ENCODE measurements at places on chromosomes 3 and 15. TPM values are rescaled to one million over a fixed set of nuclear protein-coding genes. Genes with fewer than 3 reads are reported as not detected.
A peak's percentile ranks its signal among the peaks of the same experiment; 100 is the strongest.

DNA sequence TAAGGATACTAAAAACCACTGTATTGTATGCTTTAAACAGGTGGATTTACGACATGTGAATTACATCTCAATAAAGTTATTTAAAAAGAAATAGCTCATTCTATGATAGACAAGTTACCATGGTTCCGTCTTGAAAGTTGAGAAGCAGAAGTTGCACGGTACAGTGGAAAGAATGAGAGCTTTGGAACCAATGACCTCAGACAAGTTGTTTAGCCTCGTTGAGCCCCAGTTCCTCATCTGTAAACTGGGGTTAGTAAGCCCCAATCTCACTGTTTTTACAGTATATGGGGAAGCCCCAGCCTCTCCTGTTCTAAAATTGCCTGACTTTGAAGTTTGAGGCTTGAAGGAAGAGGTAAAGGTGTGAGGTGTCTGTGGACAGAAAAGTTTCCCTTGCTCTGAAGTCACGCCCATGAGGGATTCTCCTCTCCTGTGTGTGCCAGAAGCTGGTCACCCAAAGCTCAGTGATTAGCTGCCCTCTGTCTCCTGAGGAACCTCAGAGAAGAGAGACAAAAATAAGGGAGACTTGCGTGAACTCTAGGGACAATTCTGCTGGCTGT, 10.0 kb downstream of the CRYGS start:
- DNase-seq = no peak

The CKMT1A gene
- polyA plus RNA-seq = 3.1 TPM

GRCh38 chr3:114550165-114550564, 256.3 kb downstream of the TIGIT start:
- peak; percentile 78 for DNase-seq

The GOLGA8J gene
- polyA plus RNA-seq = not detected

DNA sequence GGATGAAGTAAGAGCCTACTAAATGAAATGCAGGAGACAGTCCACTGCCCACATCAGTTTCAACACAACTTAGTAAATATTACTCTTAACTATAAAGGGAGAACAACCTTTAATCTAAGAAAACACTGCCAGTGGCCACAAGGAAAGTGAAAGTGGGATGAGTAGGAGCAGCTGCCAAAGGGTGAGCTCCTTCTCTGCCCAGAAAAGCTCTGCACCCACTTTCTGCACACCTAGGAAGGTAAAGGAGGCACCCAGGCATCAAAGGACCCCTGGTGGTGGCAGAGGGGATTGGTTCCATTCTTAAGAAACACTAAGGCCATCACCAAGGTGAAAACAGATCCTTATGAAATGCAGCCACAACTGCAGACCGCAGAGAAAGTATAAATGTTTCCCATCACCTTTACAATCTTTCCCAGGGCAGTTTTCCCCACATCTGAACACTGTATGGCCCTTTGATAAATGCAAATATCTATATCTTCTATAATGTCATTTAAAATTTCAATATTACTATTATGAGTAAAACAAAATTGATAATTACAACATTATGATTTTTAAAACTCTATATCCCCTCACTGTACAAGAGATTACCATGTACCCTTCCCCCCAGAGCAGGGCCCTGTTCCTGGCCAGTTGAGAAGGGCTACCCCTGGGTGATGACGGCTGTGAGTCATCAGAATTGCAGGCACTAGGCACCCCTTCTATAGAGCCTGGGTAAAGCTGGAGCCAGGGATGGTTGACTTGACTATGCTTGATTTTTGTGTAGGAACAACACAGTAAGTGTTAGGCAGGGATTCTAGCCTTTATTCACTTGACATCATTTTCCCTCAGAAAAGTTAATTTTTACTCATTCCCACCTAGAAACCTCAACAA, 92.0 kb downstream of the SNRK start:
- DNase-seq = no peak

DNA sequence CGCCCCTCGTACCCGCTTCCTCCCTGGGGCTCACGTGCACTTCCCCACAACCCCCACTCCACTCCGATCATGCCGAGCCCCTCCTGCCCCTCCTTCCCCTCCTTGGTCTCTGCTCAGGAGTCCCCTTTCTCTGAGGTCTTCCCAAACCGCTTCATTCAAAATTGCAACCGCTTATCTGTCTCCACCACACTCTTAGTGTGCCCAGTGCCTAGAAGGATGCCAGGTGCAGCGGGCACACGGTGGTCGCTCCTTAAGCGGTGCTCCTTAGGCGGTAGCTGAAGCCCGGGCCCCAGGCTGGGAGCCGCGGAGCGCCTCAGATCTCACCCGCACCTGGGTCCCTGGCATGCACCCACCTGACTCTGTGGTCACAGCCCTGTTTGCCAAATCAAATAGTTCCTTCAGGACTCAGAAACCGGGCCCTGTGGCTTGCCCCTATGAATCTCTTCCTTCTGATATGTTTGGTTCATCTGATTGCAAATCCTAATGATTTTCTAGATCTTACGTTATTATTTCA, 524.5 kb downstream of the OCA2 start:
- no peak for DNase-seq

DNA sequence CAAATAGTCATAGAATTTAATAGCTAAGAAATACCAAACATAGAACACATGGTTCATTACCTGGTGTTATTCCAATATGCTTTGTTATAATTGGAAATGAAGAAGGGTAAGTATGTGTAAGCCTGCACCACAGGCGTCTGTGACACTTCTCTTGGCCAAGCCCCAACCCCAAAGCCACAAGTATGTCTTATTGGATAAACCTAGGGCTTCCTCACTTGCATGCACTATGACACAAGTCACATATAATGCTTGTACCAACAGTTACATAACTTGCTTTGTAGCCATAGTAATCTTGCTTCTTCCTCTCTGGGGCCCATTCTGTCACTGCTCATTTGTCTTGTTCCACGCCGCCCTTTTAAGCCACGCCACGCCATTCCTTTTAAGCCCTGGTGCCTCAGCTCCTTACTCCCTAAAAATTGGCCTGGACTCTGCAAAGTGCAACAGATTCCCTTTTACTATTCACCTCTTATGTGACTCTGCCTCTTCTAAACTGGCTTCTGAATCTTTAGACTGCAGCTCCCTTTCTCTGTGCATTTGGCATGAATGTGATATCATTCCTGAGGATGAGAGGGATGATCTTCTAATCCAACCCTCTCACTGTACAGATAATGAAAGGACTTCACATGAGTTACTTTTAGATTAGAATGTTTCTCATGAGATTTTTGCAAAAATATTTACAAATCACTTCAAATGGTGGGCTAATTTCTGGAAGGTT, 48.1 kb upstream of the EPHA3 start:
- DNase-seq = peak; percentile 53

DNA sequence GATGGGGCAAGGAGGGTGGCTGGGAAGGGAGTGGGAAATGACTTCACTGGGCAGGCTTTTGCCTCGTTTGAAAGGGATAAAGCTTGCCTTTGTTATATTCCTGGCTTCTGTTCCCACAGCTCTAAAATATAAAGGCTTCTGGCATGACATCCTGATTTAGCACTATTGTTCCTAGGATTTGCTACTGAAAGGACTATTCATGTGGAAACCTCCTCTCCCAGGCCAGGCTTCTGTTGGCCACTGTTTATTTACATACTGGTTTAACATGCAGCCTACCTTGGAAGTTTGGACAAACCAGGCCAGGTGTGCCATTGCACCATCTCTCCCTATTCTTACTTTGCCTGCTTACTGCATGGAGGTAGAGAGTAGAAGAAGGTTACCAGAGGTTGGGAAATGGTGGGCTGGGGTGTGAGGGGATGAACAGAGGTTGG, 2.4 kb upstream of the LMCD1 start:
- DNase-seq = no peak

- DNase-seq = no peak
Measured at GRCh38 chr3:12611117-12611516, 52.8 kb downstream of the RAF1 start.

DNA sequence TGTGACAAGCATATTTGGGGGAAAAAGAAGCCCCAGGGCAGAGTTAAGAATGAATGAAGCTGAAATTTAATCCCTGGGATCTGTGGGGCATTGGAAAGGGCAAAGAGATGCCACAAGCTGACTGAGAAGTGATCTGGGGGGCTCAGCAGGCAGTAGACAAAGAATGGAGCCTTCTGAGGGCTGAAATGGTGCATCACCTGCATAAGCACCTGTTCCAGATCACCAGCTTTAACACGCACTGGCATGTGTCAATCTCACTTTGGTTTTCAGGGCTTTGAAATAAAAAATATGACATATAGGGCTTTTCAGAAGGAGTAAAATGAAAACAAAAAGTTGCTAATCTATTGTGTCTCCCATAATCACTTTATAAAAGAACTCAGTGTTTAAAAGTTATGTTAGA, 210.8 kb upstream of the ARHGEF26 start:
- DNase-seq = no peak

DNA sequence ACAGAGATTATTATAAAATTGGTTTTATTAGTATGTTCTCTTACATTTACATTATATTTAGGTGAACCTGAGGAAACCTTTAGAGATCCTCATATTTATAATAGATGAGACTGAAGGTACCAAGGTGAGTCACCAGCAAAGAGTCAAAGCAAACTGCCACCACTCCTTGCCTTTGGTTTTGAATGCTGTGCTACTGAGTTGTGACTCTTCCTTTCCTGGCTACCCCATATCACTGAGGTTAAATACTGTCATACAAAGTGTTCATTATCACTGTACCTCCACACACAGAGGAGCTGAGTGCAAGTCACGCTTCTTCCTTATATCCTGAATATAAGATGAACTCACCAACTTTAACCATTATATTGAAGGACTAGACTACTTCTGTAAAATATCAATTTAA, 168.2 kb downstream of the CBLB start:
- no peak for DNase-seq

DNA sequence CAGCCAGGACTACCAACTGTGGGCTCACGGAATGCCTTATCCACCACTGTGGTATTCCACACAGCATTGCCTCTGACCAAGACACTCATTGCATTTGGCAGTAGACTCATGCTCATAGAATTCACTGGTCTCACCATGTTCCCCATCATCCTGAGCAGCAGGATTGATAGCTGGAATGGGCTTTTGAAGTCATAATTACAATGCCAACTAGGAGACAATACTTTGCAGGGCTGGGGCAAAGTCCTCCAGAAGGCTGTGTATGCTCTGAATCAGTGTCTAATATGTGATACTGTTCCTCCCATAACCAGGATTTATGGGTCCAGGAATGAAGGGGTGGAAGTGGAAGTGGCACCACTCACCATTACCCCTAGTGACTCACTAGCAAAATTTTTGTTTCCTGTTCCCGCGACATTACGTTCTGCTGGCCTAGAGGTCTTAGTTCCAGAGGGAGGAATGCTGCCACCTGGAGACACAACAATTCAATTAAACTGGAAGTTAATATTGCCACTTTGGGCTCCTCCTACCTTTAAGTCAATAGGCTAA, 58.6 kb upstream of the CCDC80 start:
- no peak for DNase-seq

GRCh38 chr3:158801201-158801600, 653 bp upstream of the MFSD1 start:
- DNase-seq = no peak

The GABPB1 gene
- 6.1 TPM for polyA plus RNA-seq

DNA sequence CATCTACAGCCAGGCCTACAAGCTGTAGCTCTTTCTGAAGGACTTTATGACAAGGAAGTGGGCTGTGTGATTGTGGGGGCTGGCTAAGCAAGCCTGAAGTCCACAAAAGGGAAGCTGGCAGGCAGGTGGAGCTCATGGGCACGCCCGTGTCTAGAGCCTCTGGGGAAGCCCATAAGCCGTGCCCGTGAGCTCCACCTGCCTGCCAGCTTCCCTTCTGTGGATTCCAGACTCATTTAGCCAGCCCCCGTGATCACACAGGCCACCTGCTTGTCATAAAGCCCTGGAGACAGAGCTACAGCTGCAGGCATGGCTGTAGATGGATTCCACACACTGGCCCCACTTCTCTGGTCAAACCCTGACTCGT, 15.2 kb downstream of the EFCC1 start:
- DNase-seq = peak; percentile 31

DNA sequence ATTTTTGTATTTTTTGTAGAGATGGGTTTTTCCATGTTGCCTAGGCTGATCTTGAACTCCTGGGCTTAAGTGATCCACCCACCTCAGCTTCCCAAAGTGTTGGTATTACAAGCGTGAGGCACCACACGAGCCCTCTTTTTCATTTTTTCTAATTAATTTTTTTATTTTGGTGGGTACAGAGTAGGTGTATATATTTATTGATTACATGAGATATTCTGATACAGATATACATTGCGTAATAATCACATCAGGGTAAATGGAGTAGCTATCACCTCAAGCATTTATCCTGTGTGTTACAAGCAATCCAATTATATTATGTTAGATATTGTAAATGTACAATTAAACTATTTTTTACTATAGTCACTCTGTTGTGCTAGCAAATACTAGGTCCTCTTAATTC, 66.1 kb downstream of the WDR49 start:
- DNase-seq = no peak

The ANKRD28 gene
- 11.1 TPM for polyA plus RNA-seq

The RAB7A gene
- polyA plus RNA-seq = 164 TPM

DNA sequence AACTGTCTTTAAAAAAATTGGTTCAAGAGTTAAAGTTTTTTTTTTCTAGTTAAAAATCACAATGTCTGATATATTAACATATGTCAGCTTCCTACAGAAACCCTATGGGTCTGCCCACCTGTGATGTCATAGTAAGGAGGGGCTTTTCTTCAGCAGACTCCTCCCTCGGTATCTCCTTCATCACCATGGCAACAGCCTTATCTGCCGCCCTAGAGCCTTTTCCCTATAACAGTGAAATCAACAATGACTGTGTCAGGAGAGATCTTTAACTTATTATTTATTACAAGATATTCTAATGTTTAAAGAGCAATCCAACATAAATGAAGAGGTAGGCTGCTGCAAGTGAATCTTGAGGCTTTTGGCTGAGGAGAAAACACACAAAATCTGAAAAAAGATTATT, 138.7 kb downstream of the PEX5L start:
- DNase-seq = peak; percentile 39

GRCh38 chr3:66386011-66386924, 114.6 kb downstream of the LRIG1 start:
- DNase-seq = no peak

GRCh38 chr15:35460616-35461015, 85.3 kb downstream of the DPH6 start:
- DNase-seq = no peak

The FAM43A gene
- 16.4 TPM for polyA plus RNA-seq

DNA sequence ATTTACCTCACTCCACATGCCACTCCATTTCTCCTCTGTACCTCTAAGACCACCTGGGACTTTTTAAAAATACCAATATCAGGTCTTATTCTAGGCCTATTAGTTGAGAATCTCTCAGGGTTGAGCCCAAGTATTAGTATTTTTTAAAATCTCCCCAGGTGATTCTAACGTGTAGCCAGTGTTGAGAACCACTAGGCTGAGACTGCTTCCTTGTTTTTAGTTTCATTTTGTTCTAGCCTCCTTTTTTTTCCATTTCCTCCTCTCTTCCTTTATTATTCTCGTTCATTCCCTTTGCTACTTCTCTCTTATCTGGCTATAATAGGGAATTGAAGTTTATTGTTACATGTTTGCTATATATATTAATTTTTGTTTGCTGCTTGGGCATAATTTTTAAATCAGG, 217.8 kb upstream of the CD96 start:
- no peak for DNase-seq

DNA sequence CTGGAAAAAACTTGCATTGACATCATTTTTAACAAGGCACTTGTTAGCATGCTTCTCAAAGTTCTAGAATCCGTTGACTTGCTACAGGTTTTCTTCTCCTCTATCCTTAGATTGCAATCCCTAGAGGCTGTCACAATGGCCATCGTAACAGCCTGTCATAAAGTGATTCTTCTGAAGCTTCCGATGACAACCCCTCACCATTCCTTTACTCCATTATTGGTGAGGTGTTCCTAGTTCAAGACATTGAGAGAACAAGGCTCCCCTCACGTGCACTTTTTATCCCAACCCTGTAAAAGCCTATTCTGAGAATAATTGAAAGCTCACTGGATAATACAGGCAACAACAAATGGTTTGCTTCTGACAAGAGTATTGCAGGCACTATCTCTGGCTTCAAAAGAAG, 131.4 kb downstream of the ROBO1 start:
- DNase-seq = no peak
